ENCODE measurements at places on chromosomes 12 and 14.

GRCh38 chr14:22976620-22977433 lies 5.5 kb downstream of the AJUBA start:
- no peak for DNase-seq

GRCh38 chr14:106840991-106841390 lies 1314.6 kb downstream of the TMEM121 start:
- no peak for DNase-seq

GRCh38 chr14:70094106-70094505 lies 94.6 kb downstream of the SLC8A3 start:
- no peak for DNase-seq

GRCh38 chr12:48899651-48900050 lies 25.6 kb downstream of the FKBP11 start:
- DNase-seq: no peak

DNA sequence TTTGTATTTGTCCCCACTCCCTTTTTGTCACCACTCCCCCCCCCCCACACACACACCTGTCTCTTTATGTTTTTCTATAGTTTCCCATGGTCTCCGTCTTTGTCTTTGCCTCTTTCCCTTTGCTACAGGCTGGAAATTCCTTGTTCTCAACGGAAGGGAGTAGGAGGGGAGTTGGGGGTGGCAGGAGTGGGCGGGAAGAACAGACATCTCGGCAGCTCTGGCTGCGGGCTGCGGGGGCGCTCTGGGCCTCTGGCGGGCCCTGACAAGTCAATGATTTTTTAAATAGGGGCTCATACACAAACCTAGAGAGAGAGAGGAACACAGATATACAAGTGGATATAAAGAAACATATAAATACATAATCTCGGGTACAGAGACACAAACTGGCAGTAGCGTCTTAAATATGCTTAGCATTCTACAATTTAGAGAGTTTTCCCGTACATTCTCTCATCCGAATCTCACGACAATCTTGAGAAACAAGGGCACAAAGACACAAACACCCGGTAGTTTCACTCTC lies 2.4 kb upstream of the NAB2 start:
- no peak for DNase-seq

DNA sequence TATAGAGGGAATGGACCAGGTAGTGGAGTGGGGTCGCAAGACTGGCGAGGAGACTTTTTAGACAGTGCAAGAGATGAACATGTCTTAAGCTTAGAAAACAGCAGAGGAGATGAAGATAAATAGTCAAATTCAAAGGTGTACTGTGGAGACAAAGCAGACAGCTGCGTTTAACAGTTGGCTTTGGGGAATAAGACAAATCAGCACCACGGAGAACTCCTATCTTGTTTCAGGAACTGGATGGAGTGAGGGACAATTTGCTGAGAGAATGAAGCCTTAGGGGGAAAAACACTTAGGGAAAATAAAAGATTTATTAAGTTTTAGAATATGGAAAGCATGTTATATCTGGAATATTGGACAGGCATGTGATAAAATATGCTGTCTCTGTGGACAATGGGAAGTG lies 458.8 kb downstream of the GLT1D1 start:
- no peak for DNase-seq

DNA sequence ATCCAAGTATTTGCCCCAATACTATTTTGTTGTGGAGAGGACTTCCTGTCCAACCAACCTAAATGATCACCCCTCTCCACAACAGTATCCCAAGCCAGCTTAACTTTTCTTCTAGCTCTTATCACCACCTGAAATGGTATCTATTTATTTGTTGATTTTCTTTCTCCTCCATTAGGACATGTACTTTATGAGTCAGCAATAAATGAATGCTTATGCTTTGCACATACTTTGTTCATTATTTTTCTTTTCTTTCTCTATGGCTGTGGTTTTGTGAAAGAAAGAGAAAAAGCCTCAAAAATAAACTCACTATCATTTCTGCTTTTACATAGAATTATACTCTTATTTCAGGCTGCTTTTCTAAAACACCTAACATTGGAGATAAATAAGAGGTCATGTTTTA lies 371.3 kb downstream of the NELL2 start:
- DNase-seq: no peak

GRCh38 chr14:24162093-24162492 lies 1.0 kb downstream of the IRF9 start:
- no peak for DNase-seq

DNA sequence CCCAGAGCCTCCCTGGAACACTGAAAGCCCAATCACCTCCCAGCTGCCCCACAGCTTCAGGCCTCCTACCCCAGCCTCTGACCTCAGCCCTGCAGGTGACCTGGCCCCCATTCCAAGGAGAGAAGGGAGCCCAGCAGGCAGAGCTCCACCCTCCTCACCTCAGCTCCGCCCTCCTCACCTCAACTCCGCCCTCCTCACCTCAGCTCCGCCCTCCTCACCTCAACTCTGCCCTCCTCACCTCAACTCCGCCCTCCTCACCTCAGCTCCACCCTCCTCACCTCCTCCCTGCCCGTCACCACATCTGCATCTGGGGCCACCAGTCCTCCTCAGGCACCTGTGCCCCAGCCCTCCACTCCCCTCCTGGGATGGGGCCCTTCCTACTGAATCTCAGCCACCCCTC lies 112.2 kb upstream of the SFSWAP start:
- no peak for DNase-seq

DNA sequence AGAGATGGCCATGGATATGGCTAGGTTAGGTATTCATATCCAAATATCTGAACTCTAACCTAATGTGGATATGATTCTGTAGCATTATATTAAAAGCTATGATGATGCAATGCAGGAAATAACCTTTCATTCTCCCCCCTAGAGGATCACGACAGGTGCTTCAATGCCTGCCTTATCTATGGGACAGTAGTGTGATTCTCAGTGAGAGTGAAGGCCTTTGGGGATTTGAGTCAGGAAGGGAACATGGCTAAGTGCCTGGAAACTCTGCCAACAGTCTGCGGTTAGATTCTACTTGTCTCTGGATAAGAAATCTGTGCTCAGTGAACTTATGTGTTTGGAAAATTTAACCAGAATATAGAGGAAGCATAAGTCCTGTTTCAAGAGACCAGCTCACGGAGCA lies 81.8 kb downstream of the SLC38A1 start:
- DNase-seq: no peak

DNA sequence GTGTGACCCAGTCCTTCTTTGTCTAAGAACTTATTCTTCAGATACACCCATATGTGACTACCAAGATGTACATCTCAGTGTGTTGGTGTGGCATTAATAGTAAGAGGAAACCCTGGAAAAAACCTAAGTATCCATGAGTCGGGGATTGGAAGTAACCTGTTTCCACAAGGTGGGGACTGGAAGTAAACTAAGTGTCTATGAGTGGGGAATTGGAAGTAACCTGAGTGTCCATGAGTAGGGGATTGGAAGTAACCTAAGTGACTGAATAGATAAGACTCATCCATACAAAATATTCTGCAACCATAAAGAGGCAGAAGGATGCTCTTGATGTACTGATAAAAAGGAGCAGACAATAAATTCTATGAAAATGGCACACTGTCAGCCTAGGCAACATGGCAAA lies 184.7 kb downstream of the PHETA1 start:
- no peak for DNase-seq

- no peak for DNase-seq
Measured at GRCh38 chr12:57063991-57064685, 14.2 kb upstream of the MYO1A start.

DNA sequence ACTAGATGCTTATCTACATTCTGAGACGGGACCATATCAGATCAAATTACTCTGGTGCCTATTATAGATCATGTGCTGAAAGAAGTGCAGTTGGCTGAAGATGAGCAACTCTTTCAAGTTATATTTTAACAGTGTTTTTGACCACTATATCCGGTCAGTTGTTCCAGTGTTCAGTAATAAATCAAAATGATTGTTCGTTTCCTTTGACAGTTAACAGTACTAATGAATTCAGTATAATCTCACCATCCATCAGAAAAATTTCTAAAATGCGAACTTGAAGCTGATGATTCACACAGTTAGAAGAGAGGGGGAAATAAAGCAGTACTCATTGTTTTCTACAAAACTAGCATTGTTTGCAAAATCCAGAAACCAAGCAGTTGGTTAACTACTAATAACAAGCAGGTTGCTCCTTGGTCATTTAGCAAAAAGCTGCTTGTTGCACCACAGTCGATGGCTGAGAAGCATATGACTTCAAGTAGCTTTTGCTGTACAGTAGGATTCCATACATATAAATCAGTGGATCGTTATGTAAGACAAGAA lies 2.3 kb downstream of the RPS6KA5 start:
- no peak for DNase-seq

- DNase-seq: no peak
Measured at GRCh38 chr12:89389755-89390661, 37.7 kb upstream of the DUSP6 start.

DNA sequence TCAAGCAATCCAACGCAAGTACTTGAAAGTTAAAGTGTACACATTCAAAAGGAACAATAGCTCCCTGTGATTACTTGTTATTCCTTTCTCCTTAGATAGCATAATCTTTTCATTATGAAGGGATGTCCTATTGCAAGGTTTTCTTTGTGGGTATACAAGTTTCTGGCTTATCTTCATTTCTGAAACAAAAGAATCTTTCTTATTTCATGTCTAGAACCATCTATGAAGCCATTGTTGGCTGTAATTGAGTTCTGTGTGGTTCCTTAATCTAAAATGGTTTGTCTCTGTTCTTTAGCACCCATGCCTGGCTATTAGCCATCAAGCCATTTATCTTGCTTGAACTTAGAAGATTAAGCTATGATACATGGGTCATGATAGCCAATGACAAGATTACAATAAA lies 95.0 kb downstream of the VEZT start:
- DNase-seq: no peak

DNA sequence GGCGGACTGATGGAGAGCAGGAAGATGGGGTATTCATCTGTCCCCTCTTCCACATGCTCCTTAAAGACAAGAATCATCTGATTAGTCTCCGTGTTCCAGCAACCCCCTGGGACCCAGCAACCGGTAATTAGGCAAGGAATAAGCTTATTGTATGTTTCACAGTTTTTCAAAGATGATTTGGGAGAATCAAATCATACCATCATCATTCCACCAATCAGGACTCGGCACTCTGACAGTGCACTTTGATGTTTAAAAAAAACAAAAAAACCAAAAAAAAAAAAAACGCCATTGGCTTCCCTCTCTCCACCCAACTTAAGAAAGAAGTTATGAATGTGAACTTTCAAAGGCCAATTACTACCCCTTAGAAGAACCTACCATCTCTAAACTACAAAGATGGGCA lies 1.3 kb upstream of the DYNC1H1 start:
- DNase-seq: no peak

GRCh38 chr14:100271247-100271939 lies 32.4 kb downstream of the YY1 start:
- DNase-seq: no peak

- no peak for DNase-seq
Measured at GRCh38 chr14:89000007-89000942, 175.8 kb downstream of the TTC8 start.

- no peak for DNase-seq
Measured at GRCh38 chr14:91281346-91281745, 36.8 kb upstream of the GPR68 start.

GRCh38 chr12:45880533-45880932 lies 109.8 kb downstream of the SCAF11 start:
- no peak for DNase-seq

GRCh38 chr12:56260380-56260779 lies 2.2 kb upstream of the ANKRD52 start:
- DNase-seq: no peak

DNA sequence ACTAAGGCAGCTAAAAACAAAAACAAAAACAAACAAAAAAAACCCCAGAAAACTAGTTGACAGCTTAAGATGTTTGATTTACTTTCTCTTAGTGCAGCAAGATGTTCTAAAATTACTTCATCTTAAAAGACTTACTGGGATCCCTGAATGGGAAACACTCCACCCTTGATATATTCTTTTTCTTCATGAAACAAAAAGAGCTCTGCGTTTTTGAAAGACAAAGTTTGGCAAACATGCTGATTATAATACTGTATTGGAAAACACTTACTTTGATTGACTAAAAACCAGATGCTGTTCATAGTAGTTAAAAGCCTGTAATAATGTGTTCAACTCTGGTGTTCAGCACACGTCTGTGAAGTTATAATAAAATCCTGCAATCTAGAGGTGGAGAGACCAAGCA lies 136.8 kb downstream of the SRGAP1 start:
- no peak for DNase-seq

DNA sequence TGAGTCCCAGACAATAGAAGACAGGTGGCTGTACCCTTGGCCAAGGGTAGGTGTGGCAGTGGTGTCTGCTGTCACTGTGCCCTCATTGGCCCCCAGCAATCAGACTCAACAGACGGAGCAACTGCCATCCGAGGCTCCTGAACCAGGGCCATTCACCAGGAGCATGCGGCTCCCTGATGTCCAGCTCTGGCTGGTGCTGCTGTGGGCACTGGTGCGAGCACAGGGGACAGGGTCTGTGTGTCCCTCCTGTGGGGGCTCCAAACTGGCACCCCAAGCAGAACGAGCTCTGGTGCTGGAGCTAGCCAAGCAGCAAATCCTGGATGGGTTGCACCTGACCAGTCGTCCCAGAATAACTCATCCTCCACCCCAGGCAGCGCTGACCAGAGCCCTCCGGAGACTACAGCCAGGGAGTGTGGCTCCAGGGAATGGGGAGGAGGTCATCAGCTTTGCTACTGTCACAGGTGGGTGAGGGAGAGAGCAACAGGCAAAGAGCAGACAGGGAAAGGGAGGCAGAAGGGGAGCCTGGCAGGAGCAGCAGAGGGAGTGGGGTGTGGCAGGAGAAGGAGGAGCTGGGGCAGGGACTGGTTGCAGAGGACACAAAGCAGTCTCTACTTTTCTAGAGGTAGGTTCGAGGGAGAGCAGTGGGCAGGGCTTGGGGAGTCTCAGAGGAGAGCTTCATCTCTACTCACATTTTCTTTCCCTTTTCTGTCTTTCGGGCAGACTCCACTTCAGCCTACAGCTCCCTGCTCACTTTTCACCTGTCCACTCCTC lies 452 bp downstream of the INHBE start:
- DNase-seq: peak; percentile 13

DNA sequence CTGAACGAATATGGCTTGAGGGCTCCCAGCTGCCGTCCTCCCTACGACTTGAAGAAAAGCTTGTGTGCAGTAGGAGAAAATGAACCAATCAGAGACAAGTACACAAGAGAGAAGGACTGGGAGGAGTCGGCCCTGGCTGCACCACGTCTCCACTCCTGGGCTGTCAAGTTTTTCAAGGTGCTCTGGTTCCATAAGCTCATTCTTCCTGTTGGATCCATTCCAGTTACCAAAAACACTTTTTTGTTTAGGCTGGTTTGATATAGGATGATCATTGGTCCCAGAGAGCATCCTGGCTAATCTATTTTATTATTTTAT lies 2.8 kb upstream of the A2ML1 start:
- DNase-seq: no peak

- no peak for DNase-seq
Measured at GRCh38 chr12:29158115-29158763, 9.2 kb downstream of the FAR2 start.
